Dermis microvascular lymphatic vessel endothelial cell (primary cell): ENCODE measurements at places on chromosomes 4 and X.

DNA sequence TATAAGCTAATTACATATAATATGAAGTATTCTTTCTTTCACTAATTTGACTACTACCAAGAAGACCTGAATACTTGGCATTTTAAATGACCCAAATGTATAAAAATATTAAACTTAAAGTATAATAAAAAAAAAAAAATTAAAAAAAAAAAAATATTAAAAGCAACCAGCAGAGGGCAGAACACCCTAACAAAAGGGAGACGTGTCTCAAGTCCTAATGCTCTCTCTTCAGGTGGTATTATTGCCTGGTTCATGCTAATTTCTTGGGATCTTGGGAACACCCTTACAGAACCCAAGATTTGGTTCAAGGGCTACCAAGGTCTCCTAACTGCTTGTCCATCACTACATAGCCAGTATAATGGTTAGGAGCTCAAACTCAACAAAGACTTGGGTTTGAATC is 754.8 kb downstream of the RAB28 start:
- DNase-seq: no peak

GRCh38 chr4:105547769-105548168 is 4.7 kb upstream of the ARHGEF38 start:
- no peak for DNase-seq

GRCh38 chr4:73414936-73415271 is 10.8 kb downstream of the ALB start:
- DNase-seq: no peak

GRCh38 chr4:106444557-106444956 is 76.0 kb upstream of the GIMD1 start:
- DNase-seq: peak; percentile 33

DNA sequence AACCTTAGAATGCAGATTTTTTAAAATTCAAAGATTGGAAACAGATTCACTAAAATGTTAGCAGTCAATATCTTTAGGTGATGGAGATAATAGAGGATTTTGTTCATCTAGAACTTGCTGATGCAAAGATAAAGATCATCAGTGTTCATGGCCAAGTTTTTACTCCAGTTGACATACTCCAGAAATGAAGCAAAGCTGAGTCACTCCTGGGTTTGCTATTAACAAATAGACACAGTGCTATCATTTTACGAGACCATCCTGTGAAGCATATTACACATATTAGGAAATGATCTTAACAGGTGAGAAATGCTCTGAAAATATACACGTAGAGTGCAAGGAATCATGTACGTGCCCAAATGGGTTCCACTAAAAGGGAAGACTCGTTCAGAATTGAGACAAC is 170.6 kb upstream of the FAM9B start:
- DNase-seq: no peak

GRCh38 chr4:161186012-161186411 is 977.8 kb downstream of the FSTL5 start:
- DNase-seq: no peak

- DNase-seq: no peak
Measured at GRCh38 chrX:66012094-66012534, 27.8 kb downstream of the VSIG4 start.

GRCh38 chrX:12771445-12772069 is 19.7 kb upstream of the PRPS2 start:
- peak; percentile 29 for DNase-seq

GRCh38 chr4:1374706-1375045 is 27.7 kb downstream of the UVSSA start:
- no peak for DNase-seq

GRCh38 chrX:18031726-18032375 is 170.8 kb upstream of the RAI2 start:
- no peak for DNase-seq

DNA sequence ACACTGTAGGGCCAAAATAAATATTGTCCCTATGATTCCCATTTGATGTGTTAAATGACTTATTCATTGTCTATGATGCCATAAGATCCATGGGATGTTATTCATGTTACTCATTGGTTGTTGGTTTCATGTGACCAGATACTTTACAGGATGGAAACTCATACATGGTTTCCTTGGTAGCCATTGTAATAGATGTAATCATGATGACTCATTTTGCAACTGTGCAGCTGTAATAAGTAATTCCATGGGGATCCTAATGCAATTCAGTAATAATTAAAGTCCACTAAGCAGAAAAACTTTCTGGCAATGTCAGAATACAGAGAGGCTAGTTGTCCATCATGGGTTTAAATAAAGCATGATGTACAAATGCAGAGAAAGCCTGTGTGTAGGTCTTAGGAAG is 389.7 kb upstream of the NR3C2 start:
- DNase-seq: peak; percentile 96

GRCh38 chr4:186948361-186949242 is 224.9 kb upstream of the FAT1 start:
- DNase-seq: no peak

GRCh38 chrX:120308959-120309872 is 2.0 kb downstream of the TMEM255A start:
- peak; percentile 46 for DNase-seq

- no peak for DNase-seq
Measured at GRCh38 chr4:61995717-61996340, 795.7 kb downstream of the ADGRL3 start.

- no peak for DNase-seq
Measured at GRCh38 chrX:7132335-7133049, 15.0 kb upstream of the STS start.

DNA sequence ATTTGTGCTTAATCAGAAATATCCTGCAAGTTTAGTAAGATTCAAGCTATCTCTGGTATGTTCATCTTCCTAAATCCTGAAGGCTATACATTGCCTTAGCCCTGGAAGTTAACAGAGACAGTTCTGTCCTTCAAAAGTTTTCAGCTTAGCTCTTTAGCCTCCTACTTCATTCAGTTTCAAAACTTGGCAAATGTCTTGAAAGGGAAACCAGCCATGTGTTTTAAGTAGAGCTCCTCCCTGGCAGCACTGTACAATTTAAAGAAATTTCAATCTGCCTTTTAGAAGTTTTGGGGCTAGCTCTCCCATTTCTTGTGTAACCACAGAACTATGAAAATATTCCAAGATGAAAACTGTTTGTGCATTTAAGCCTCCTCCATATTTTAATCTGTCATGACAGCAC is 47.0 kb downstream of the FANCB start:
- no peak for DNase-seq

GRCh38 chr4:57265831-57266582 is 155.8 kb upstream of the IGFBP7 start:
- DNase-seq: peak; percentile 33

GRCh38 chr4:182142176-182143085 is 100.8 kb upstream of the TENM3 start:
- no peak for DNase-seq

GRCh38 chr4:37397505-37397904 is 153.0 kb downstream of the NWD2 start:
- DNase-seq: no peak

- no peak for DNase-seq
Measured at GRCh38 chr4:83860200-83860599, 324.3 kb downstream of the GPAT3 start.

- DNase-seq: no peak
Measured at GRCh38 chr4:20890761-20891160, 190.5 kb downstream of the PACRGL start.

DNA sequence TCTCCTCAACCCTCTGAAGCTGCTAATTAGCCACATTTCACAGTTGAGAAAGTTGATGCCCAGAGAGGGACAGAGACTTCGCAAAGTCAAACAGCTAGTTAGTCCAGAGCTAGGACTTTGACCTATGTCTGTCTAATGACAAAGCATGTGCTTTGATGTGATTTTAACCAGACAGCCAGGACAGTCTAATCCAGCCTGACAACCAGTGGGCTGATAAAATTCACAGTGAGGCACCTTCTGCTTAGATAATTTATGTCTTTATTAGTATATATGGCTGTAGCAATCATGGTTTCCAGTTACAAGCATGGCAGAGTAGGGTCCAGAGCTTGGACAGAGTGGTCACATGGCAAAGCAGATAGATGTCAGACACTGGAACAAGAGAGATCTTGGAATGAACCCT is 133.6 kb upstream of the C1QTNF7 start:
- DNase-seq: no peak

GRCh38 chr4:26784207-26784865 is 76.3 kb upstream of the STIM2 start:
- no peak for DNase-seq

DNA sequence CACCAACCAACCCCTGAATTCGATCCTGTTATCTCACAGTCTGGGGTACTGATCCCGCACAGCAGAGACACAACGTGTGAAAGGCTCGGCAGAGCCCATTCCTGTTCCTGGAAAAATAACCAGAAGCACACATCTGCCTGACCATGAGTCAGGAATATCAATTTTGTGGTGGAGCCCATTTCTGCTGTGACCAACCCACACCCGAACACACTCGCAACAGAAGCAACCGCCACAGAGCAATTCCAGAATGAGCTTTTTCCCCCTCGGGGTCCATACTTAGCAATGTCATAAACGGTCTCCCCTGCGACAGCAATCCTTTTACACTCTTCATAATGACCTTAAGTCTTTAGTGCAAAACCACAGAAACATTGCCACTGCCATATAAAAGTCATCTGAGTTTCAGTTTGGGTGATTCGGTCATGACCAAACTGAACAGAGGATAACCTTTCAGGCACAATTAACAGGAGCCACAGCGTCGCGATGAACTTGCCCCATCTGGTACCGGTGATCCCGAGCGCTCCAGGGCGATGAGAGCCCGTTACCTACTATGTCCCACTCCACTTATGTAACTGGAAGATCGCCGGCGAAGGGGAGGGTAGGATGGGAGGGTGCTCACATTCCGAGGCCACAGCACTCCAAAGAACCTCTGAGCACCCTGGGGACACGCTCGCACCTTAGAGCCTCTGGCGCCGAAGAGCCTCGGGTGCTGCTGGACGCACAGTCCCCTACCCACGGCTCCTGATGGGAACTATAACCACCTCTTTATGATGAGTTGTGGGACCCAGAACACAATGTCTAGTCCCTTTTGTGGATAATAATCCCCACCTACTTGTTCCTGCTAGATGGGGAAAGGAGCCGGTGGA is 1.1 kb downstream of the MECP2 start:
- DNase-seq: no peak

DNA sequence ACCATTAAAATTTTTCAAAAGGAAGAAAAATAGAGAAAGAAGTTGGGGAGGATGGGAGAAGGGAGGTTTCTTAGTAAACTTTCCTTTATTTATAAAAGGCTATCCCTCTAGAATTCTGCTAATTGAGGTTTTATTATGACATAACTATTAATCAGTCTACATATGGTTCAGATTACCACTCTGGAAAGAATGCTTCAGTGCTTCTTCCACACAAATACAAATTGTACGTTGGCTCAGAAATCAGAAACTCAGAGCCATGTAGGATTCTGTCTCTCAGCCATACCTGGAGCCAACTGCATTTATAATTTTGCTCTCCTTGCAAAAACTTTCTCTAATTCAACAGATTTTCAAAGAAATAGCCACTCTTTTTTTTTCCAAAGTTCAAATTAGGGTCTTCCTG is 37.1 kb downstream of the SRPX start:
- DNase-seq: no peak

- DNase-seq: no peak
Measured at GRCh38 chr4:3091464-3091863, 17.0 kb downstream of the HTT start.

- no peak for DNase-seq
Measured at GRCh38 chr4:1713003-1713851, 1.1 kb upstream of the SLBP start.

DNA sequence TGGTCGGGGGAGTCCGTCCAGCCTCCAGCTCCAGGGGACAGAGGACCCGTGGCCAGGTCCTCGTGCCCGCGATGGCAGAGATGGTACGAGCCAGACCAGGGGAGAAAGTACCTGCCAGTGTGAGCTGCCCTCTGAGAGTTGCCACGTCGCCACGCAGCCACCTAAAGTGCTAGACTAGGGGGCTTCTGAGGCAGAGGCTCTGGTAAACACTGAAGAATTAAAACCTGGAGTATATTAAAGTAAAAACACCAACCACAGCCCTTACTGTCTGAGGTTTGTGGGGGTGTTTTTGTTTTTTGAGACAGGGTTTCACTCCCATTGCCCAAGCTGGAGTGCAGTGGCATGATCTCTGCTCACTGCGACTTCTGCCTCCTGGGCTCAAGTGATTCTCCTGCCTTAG is 60.1 kb upstream of the SORCS2 start:
- no peak for DNase-seq

DNA sequence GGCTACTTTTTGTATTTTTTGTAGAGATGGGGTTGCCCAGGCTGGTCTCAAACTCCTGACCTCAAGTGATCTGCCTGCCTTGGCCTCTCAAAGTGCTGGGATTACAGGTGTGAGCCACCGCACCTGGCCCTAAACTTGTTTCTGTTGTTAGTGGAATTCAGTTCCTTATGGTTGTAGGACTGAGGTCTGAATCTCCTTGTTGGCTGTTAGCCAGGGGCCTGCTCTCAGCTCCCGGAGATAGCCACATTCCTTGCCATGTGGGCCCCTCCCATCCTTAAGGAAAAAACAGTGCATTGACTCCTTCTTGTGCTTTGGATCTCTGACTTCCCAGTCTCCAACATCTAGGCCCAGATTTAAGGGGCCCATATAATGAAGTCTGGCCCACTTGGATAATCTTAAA is 49.4 kb upstream of the NYX start:
- no peak for DNase-seq

DNA sequence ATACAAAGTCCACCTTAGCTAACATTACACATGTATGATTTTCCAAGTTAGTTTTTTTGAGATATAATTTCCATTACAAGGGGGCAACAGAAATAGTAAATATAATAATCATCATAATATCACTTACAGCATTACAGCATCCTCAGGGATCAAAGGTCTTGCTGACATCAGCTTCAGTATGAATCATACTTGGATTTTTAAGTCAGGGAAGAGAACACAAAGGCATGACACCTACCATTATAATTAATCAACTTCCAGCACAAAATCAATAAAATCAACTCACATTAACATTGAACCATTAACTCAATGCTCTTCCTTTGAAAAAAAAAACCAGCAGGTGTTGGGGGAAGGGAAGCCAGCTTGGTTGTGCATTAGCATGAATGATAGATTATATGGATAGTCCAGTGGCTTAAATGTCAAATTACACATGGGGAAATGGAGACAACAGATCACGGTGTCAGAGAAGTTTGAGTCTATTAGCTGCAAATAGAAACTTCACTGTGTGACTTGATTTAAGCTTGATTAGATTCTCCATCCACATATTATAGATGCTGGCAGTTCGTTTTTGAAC is 66.9 kb upstream of the CAPN6 start:
- DNase-seq: no peak

GRCh38 chr4:122403861-122404260 is 25.1 kb downstream of the ADAD1 start:
- DNase-seq: no peak

- no peak for DNase-seq
Measured at GRCh38 chrX:110944751-110945675, 149.4 kb upstream of the CHRDL1 start.

DNA sequence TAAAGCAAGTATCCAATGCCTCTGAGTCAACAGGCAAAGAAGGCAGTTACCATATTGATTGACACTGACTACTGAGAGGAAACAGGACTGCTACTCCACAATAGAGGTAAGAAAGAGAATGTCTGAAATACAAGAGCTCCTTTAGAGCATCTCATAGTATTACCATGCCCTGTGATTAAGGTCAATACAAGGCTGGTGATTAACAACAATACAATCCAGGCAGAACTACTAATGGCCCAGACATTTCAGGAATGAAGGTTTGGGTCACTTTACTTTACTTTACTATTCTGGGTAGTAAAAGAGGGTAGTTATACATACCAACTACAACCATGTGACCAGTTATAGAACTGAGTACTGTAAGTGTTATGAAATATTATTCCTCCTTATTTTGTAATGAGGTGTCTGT is 44.5 kb downstream of the BRWD3 start:
- no peak for DNase-seq
